Small intestine (tissue), 16 donors: ENCODE measurements at places on chromosomes 5 and 9. TPM values are rescaled to one million over a fixed set of nuclear protein-coding genes. Genes with fewer than 3 reads are reported as not detected.

LPAR1 gene
- 7.4 TPM for polyA plus RNA-seq

DNA sequence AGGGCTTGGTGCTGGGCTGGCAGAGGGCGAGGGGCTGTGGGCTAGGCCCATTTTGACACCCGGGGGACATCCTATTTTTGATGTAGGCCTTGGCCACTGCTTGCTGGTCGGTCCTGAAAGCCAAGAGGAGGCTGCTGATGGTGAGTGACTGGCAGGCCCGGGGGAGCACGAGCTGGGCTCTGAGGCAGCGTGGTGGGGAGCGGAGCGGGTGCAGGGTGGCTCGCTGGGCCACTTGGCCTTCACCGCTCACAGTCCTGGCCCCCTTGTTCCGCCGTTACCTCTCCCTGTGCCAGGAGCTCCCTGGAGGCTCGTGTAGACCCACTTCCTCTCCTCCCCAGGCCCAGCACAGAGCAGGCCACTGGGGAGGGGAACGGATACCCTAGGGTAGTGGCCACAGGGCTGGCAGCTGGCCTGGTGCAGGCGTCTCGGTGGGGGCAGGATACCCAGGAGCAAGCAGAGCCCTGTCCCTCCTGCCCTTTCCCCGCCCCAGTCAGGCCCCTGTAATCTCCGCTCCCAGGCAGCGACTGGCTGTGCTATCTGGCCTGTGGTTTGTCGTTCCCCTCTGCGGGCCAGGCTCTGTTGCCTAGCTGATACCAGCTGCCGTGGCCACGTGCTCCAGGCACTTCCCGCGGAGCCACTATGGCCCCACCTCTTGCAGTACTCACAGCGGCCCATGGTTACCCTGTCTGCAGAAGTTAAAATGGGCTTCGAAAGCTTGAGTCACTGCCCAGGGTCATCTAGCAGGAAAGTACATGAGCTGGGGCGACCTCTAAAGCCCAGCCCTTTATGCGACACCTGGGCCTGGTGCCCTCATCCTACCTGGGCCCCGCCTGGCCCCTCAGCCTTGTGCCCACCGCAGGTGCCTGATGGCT lies 11.7 kb upstream of the DOLPP1 start:
- peak; percentile 75 for DNase-seq

GRCh38 chr5:69368458-69369339 lies 621 bp downstream of the AK6 start:
- no peak for DNase-seq

DNA sequence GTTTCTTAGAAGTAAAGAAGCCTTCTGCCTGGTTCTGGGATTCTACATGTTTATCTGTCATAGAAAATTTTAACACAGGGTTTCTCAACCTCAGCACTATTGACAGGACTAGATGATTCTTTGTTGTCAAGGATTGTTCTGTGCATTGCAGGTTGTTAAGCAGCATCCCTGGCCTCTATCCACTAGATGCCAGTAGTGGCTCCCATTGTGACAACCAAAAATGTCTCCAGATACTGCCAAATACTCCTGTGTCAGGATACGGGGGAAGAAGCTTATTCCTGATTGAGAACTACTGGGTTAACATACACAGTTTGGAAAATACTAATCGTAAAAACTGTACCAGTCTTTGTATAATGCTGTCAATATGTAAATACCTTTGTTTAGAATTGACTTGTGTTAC lies 167.1 kb downstream of the NIPBL start:
- peak; percentile 14 for DNase-seq

CDH6 gene
- 0.22 TPM for polyA plus RNA-seq
